ENCODE measurements at places on chromosomes 2 and 18. TPM values are rescaled to one million over a fixed set of nuclear protein-coding genes. Genes with fewer than 3 reads are reported as not detected.

UGT1A3 gene
- not detected for total RNA-seq

DYSF gene
- 0.89 TPM for total RNA-seq

DUSP2 gene
- 24.5 TPM for total RNA-seq

LINC00305 gene
- total RNA-seq = not detected

DNA sequence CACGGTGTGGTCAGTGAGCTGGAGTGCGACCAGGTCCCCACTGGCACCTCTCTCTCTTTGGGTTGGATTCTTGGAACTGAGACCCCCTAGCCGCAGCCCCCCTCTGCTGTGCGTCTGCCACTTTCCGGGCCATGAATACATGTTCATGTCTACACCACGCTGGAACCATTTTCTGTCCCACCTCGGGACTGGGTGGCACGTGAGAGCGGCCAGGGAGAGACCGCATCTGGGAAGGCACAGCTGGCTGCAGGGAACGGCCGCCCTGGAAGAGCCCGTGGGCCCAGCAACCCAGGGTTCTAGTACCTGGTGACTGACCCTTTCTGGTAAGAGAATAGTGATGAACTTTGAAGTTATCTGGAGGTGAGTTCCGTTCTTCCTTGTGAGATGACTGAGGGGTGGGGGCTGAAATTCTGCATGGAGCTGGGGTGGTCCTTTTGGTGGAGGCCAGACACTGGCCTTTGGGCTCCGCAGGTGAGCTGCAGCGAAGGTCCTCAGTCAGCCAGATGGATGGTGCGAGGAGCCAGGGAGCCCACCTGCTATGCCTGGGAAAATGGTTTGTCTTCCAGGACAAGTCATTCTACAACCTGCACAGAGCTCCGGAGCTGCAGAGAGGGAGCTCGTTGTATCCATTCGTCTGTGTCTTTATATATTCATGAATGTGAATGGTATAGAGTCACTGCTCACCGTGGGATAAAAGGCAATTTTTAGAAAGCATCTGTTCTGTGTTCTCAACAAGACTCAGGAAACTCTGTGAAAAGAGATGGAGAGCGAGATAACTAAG, 223.5 kb downstream of the NDUFA10 start:
- no peak for DNase-seq

DNA sequence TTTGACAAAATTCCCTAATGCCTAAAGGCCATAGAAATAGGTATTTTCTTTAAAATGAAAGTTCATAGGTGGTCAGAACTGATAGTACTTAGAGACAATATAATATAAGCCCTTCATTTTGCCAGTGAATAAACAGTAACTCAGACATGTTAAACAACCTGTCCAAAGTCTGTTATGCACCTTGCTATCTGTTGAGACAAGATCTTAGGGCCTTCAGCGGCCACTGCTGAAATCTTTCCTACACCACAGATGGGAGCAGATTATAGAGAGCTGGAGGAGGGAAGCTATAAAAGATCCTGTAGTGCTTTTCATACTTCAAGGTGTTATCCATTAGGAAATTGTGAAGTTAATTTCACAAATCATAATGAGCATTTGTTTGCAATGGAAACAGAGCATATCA, 13.8 kb downstream of the CERKL start:
- DNase-seq = no peak

DNA sequence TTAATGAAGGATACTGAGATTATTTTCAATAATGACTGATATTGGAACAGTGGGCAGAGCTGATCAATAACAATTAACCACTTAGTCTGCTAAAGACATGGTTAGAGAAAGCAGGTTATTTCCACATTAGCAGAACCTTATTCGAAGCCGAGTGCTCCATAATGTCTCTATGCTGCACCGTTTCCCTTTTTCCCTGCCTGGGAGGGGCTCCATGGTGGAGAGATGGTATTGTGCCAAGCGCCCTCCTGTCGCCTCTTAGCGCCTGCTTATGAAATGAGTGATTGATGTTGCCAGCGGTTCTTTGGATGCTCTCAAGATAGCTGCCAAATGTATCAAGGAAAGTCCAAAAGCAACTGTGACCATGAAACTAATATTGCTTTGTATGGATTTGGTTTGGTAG, 34.6 kb upstream of the INSIG2 start:
- no peak for DNase-seq

- DNase-seq = no peak
Observed at GRCh38 chr2:195027947-195028346, 629.1 kb upstream of the SLC39A10 start.

GRCh38 chr2:3522961-3523421, 3.7 kb upstream of the ADI1 start:
- DNase-seq = no peak

- no peak for DNase-seq
Observed at GRCh38 chr2:82256983-82257632, 1952.6 kb upstream of the LRRTM1 start.

All from HCT116 (cell line).